ENCODE measurements at places on chromosomes 5 and 9.

DNA sequence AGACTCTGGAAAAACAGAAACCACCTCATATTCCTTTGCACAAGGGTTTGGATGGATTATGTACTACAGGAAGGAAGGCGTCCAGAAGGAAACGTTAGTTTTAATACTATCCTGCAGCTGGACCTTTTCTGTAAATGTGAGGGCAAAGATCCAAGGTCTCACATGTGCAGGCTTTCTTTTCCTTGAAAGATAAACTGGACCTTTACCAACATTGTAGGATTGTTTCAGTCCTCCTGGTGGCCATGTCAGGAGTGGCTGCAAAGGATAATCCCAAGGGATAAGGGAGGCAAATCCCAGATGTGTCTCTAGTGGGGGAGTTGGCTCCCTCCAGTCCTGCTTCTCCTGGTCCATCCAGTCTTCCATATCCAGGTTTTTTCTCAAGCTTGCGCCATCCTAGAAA lies 397.5 kb downstream of the HTR1A start:
- no peak for DNase-seq

GRCh38 chr5:14185326-14186058 lies 42.4 kb downstream of the TRIO start:
- DNase-seq, result no peak

- no peak for DNase-seq
These were observed 26.9 kb upstream of the PLIN2 start for GRCh38 chr9:19154135-19154612.

DNA sequence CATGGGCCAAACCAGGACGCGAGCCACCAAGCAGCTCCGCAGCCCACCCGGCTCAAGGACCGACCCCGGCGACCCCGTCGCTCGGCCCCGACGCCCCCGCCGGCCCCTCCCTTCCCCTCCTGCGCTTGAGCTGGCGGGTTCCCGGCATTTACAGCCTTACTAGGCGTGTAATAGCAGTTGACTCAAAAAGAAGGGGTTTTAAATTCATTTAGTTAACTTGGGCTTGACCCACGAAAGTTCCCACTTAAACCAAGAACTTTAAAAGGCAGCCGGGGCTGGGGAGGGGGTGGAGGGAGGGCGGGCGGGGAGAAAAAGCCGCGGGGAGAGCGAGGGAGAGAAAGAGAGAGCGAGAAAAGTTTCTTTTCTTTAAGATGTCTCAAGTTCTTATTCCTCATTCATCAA lies 636 bp downstream of the PRDM12 start:
- DNase-seq, result no peak

GRCh38 chr5:157611571-157612476 lies 36.2 kb upstream of the ADAM19 start:
- DNase-seq, result no peak

DNA sequence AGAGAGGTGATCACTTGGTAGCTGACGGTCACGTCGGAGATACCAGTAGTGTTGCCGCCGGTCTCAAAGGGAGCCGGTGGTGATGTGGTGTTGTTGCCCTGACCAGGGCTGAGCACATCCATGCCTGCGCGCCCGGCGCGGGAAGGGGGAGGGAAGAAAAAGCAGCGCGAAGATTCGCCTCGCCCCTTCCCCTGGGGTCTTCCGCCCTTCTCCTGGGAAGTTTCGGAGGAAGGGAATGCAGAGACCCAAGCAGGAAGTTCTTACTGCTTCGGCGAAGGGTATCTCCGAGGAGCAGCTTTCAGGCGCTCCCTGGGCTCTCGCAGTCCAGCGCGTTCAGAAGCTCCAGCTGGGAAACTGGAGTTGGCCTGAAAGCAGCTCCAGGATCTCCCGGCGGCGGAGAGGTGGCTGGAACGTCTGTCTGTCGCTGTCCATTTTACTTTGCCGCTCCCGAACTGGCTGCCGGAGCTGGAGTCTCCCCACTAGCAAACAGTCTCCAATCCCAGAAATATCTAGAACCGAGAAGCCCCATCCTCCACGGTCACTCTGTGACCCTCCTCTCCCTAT lies 565 bp downstream of the HTR1A start:
- no peak for DNase-seq

DNA sequence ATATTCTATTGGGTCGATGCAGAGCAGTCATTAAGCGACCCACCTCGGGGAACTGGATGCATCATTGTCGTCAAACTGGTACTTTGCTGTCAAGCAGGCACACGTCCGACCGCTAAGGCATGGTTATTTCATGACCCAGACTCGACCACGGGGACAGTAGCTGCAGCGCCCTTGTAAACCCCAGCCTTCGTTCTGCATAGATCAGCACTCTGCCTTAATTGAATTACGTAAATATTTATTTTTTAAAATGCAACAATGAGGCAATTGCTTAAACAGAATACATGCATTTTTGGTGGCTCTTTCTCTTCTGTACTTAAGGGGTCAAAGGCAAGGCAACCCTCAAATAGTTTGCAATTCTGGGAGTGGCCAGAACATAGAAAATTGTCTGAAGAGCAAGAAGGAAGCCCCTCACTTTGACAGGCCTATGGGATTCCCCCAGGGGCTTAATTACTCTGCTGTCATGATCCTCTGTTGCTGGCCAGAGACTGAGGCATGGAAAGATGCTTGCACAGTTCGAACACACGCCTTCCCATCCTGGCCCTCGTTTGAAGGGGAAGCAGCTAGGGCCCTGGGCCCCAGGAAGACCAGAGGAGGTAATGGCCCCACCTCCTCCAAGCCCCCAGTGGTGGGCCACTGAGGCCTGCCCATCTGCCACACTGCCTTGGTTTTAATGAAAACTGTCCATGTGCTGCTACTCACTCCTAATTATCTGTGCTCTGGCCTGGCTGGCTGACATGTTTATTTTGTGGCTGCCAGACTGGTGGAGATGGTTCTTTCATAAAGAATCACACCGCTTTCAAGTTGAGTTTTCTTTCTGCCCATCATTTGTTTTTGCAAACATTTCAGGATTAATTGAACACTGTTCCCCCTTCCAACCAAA lies 169.7 kb upstream of the MAST4 start:
- no peak for DNase-seq

All from stimulated activated CD4-positive, alpha-beta T cell treated with anti-CD3 and anti-CD28 coated beads, Interleukin-15, amount 100 ng/mL, for 1 hour (primary cell).